Myocyte (in vitro differentiated cells): ENCODE measurements at places on chromosomes 16 and 17. TPM values are rescaled to one million over a fixed set of nuclear protein-coding genes. Genes with fewer than 3 reads are reported as not detected.

IKZF3 gene
- not detected in 2 replicates for total RNA-seq

BCAR1 gene
- 104 and 128 TPM in 2 replicates for total RNA-seq

ACSM2A gene
- total RNA-seq = not detected in 2 replicates

ZNF778 gene
- total RNA-seq = 14.6 and 20.0 TPM in 2 replicates

NUPR1 gene
- 5.9 and 16.0 TPM in 2 replicates for total RNA-seq

FGF11 gene
- 41.7 and 89.9 TPM in 2 replicates for total RNA-seq

CLEC18B gene
- total RNA-seq = 1.2 and 1.6 TPM in 2 replicates

HASPIN gene
- total RNA-seq = 0.78 and 1.6 TPM in 2 replicates

TOX3 gene
- not detected in 2 replicates for total RNA-seq

CTRB1 gene
- total RNA-seq = 3.4 and 4.5 TPM in 2 replicates

KIAA0753 gene
- 5.6 and 5.7 TPM in 2 replicates for total RNA-seq

GRCh38 chr16:1299012-1299867 is 10.2 kb upstream of the UBE2I start:
- no peak for DNase-seq

- DNase-seq = no peak
These were observed 57.7 kb upstream of the ACSF3 start for GRCh38 chr16:89035669-89036570.

GRCh38 chr16:61836804-61837393 is 199.3 kb downstream of the CDH8 start:
- peak; percentile 13 for DNase-seq

DNA sequence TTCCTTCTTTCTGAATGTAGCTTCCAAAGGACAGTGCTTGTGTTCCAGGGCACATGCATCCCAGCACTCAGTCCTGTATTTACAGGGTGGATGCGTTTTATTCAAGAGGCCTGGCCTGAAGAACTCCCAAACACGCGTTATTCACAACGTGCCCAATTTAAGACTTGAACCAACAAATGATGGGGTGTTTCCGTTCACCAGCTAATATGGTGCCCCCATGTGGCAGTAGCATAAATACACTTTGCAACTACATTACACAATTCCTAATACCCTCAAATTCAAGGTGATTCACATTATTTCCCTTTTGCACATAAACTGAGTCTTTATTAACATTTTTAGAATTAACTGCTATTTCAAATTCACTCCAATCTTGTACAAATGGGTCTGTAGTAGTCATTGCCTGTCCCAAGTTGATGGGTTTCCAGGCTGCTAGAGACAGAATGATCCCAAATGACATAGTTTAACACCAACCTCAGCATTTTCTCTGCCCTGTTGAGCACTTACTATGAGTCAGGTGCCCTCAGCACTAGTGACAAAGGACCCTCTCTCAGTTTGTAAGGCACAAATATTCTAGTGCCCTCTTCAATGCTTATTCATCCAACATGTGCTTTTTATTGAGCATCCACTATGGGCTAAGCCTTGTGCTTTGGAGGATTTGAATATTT is 26.9 kb downstream of the HSD17B2 start:
- peak; percentile 38 for DNase-seq

- DNase-seq = no peak
These were observed 9.3 kb upstream of the MAF start for GRCh38 chr16:79609861-79610260.

- DNase-seq = peak; percentile 31
These were observed 797 bp downstream of the NUDT7 start for GRCh38 chr16:77723108-77723514.

- DNase-seq = no peak
These were observed 5.6 kb downstream of the GLIS2 start for GRCh38 chr16:4321286-4322120.

GRCh38 chr17:83024218-83024971 is 55.0 kb upstream of the METRNL start:
- DNase-seq = no peak

DNA sequence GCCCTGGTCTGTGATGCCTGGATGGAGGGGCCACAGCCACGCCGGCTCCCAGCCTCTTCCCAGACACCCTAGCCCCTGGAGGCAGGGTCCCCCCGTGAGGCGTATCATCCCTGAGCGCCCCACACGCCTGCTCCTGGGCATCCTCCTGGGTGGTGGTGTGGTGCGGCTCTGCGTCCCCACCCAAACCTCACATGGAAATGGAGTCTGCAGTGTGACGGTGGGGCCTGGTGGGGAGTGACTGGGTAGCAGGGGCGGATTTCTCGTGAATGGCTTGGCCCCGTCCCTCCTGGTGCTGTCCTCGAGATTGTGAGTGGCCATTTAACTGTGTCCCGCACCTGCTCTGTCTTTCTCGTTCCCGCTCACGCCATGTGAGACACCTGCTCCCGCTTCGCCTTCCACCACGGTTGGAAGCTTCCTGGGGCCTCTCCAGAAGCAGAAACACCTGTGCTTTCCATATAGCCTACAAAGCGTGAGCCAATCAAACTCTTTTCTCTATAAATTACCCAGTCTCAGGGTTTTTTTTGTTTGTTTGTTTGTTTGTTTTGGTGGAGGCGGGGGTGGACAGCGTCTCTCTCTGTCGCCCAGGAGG is 5.9 kb upstream of the SSTR5 start:
- no peak for DNase-seq

DNA sequence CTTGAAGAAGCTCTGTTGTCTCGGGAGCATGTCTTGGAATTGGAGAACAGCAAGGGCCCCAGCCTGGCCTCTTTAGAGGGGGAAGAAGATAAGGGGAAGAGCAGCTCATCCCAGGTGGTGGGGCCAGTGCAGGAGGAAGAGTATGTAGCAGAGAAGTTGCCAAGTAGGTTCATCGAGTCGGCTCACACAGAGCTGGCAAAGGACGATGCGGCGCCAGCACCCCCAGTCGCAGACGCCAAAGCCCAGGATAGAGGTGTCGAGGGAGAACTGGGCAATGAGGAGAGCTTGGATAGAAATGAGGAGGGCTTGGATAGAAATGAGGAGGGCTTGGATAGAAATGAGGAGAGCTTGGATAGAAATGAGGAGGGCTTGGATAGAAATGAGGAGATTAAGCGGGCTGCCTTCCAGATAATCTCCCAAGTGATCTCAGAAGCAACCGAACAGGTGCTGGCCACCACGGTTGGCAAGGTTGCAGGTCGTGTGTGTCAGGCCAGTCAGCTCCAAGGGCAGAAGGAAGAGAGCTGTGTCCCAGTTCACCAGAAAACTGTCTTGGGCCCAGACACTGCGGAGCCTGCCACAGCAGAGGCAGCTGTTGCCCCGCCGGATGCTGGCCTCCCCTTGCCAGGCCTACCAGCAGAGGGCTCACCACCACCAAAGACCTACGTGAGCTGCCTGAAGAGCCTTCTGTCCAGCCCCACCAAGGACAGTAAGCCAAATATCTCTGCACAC is 21.2 kb downstream of the AKAP1 start:
- DNase-seq = peak; percentile 82

- DNase-seq = no peak
These were observed 20.9 kb downstream of the RGS9 start for GRCh38 chr17:65158041-65158440.

- DNase-seq = no peak
These were observed 21.3 kb downstream of the TMEM186 start for GRCh38 chr16:8776129-8776584.

DNA sequence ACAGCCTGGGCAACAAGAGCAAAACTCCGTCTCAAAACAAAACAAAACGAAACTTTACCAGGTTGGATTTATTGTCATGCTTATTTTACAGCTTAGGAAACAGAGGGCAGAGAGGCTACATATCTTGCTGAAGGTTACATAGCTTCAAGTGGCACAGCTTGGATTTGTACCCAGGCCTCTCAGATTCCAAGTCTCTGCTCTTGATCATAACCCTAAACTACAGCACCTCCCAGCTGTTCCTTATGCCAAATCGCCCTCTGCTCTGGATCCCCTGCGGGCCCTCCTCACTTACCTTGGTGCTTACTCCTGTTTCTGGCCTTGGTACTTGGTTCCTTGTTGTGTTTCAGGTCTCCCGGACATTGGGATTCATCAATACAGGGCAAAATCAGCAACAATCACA is 11.7 kb upstream of the CUEDC1 start:
- DNase-seq = no peak

DNA sequence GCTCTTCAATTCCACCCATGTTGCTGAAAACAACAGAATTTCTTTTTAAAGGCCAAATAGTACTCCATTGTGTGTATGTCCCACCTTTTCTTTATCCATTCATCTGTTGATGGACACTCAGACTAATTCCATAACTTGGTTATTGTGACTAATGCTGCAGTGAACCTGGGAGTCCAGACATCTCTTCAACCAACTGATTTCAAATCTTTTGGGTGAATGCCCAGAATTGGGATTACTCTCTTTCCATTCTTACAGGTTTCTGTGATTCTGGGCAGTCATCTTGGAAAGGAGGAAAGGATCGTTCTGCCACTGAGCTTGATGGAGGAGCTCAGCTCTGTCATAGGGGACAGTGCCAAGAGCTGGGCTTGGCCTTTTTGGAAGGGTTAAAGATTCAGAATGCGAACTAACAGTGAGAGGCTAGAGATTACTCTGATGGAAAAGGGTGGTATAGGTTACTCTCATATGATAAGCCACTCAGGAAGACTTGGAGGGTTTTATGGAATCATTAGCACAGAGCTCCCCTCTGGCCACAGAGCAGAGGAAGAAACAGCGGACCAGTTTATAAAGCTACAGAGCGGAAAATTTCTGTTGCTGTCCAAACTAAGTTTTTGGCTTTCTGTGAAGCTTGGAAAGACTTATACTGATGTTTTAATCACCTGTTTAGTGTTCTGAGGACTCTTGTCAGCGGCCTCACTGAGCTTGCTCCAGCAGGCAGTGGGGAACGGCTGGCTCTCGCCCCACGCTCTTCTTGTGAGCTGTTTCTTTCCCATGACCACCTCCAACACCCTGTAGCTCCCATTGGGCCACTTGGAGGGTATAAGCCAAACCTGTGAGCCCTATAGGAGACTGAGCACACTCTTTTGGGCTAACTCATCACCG is 48.3 kb downstream of the HIC1 start:
- no peak for DNase-seq

DNA sequence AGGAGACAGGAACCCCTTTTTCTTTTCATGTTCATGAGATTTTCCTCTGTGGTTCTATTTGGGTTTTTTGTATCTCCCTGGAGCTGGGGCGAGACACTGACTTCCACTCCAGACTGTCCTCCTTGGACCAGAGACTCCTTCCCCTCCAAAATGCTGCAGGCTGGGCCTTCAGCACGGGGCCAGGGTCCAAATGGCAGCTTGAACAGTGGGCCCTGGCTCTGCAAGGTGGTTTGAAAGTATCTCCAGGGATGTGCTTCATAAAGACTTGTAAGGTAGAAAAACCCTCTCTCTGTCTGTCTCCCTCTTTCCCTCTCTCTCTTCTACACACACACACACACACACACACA is 236.1 kb downstream of the ZNF423 start:
- DNase-seq = no peak

- DNase-seq = no peak
These were observed 99.7 kb upstream of the HAS3 start for GRCh38 chr16:69005641-69006355.

DNA sequence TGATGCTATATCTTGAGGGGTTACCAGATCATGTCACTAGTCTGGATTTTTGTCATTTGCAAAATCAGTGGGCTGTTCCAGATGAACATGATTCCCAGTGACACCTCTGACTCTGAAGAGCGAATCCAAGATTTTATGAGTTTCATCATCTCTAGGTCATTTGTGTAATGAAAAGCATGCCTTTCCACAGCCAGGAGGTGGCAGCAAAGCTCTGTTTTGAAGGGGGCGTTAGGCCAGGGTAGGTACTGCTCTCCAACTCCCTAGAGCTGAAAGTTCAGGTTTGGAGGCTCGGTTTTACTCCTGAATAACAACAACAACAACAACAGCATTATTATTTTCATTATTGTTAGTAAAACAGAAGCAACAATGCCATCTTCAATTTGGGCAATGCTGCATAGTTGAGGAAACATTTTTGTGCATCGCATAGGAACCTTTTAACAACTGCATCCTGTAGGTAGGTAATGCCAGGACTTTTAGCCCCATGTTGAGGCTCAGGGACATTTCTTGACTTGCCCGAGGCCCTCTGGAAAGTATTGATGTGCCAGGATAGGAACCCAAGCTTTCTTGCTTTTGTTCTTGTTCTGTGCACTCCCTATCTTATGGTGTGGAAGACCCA is 77.0 kb downstream of the MYH13 start:
- peak; percentile 80 for DNase-seq

DNA sequence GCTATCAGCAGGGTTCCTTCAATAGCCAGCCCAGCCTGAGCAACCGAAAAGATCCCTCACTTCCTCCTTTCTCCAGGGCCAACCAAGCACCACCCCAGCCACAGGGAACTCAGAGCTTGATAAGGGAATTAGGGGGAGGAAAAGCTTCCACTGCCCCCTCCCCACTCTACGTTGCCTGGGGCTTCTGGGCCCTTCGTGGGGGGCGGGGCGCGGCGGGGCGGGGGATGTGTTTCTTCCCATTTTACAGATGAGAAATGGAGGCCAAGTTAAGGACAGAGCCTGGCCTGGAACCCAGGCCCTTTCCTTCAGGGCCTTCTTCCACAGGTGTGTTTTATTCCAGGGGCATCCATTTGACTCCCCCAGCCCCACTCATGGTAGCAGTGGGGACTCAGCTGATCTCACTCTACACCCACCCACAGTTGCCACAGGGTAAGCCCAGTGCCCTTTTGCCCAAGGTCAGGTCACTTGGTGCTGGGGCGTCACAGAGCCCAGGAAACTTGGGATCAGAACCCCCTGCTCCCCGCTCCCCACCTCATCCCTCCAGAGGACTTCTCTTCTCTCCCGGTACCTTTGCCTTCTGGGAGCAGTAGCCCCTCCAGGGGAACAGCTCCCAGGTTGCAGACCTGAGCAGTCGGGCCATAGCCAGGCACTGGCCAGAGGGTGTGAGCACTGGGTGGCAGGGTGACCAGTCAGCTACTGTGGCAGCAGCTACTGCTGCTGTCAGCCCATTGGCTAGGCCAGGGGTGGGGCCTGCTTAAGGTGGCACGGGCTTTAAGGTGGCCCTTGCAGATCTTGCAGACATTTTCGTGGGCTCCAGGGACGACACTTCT is at the start of gene LDHD:
Gene LDHD (minus strand): TSS at position 700 of the 830 bp plus-strand sequence. CDS start 60 bp downstream, at position 640.
- DNase-seq = peak; percentile 58

DNA sequence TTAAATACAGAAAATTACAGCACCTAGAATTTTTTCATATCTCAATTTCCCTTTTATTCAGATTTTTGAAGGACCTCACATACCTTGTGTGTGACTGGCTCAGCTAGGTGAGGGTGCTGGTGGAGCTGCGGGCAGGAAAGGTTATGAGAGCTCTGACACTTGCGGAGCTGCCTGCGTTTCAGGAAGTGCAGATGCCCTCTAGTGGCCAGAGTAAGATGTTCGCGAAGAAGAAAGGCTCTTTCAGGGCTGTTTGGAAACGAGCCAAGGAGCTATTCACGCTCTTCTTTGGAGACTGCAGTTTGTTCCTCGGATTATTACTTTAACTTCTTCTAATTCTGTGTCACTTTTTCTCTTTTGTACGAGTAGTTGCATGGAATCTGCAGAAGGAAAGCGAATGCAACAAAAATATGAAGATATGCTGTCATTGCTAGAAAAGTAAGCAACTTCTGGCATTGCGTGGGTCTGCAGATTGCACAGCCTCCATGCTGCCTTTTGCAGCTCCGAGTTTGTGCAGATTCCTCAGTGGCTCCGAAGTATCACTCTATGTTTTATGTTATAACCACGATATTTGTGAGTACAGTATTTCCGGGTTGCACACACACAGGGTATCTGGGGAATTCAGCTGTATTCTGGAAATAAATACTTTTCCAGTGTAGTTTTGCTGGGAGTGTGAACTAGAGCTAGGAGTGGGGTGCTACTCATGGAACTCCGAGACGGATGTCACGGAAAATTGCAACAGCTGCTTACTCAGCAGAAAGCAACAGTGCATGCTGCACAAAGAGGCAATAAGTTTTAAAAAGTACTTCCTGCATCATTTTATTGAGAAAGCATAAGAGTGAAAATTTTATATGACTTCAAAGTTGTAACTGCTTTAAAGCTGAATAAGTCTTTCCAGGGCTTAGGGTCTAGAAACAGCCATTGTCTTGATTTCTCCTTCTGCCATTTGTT is 46.3 kb downstream of the DNAH9 start:
- DNase-seq = peak; percentile 40
